ENCODE measurements at places on chromosomes 16 and 17.

DNA sequence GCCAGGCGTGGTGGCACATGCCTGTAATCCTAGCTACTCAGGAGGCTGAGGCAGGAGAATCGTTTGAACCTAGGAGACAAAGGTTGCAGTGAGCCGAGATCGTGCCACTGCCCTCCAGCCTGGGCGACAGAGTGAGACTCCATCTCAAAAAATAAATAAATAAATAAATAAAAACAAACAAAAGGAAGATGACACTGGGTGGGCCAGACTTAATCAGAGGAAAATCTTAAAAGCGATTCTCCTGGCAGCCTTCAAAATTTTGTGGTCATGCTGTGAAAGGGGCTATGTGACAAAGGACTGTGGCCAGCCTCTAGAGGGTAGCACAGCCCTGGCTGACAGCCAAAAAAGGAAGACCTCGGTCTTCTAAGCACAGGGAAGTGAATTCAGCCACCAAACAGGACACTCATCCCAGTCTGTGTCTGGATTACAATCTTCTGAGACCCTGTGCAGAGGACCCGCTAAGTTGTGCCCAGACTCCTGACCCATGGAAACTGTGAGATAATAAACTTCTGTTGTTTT lies 391.1 kb downstream of the CNTNAP4 start:
- DNase-seq: no peak

DNA sequence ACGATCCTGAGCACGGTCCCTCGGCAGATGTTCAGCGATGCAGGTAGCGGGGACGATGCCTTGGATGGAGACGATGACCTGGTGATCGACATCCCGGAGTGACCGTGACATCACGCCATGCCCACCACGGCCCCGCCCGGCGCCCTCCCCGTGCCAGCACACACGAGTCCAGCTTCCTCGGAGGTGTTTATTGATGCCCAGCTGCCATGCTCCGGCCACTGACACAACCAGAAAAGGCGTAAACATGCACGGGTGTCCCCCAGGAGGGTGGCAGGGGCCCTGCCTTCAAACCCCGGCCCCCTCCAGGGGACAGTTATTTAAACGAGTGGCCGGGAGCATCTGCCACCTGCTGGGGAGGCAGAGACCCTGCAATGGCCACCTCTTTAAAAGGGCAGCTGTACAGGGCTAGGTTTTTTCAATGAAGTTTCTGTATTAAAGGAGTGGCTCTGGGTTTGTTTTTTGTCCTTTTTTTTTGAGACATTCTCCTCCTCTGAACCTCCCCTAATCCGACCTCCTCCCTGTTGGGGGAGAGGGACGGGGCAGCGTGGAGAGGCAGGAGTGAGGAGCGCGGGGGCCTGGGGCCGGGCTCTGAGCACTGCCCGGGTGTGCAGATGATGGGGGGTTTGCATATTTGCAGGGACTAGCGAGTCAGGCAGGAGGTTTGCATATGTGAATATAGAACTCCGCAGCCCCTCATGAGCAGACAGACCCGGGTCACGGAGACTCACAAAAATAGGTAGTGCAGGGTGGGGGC lies 5.3 kb downstream of the DOC2A start:
- DNase-seq: no peak

DNA sequence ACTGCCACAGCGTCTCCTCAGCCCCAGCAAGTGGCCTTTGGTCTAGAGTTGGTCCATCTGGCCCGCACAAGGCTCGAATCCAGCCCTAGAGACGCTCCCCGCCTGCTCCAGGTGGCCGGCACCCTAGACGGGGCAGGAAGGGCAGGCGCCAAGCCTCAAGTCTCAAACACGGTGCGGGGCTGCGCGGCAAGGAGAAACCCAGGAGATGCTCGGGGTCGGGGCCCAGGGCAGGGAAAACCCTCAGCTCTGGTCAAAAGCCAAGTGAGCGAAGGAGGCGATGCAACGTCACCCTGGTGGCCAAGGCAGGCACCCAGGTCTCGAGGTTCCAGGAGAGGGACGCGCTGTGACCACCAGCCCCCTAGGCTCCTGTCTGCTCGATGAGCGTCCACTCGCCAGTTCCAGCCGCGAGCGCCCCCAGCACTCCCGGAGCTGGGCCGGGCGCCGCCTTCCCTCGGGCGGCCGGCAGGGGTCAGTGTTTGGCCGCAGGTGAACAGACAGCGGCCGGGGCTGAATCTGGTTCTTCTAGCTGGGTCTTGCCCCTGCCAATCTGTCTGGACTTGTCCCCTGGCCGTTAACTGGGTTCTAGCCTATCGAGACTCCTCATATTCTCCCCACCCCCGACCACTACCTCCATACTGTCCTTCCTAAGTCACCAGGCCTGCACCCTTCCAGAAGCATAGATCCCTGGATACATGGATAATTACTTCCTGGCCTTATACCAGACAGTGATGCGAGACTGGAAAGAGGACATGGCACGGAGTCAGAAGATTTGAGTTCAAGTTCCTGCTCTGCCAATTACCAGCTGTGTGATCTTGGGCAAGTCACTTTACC lies 44.0 kb downstream of the PRAC1 start:
- no peak for DNase-seq

DNA sequence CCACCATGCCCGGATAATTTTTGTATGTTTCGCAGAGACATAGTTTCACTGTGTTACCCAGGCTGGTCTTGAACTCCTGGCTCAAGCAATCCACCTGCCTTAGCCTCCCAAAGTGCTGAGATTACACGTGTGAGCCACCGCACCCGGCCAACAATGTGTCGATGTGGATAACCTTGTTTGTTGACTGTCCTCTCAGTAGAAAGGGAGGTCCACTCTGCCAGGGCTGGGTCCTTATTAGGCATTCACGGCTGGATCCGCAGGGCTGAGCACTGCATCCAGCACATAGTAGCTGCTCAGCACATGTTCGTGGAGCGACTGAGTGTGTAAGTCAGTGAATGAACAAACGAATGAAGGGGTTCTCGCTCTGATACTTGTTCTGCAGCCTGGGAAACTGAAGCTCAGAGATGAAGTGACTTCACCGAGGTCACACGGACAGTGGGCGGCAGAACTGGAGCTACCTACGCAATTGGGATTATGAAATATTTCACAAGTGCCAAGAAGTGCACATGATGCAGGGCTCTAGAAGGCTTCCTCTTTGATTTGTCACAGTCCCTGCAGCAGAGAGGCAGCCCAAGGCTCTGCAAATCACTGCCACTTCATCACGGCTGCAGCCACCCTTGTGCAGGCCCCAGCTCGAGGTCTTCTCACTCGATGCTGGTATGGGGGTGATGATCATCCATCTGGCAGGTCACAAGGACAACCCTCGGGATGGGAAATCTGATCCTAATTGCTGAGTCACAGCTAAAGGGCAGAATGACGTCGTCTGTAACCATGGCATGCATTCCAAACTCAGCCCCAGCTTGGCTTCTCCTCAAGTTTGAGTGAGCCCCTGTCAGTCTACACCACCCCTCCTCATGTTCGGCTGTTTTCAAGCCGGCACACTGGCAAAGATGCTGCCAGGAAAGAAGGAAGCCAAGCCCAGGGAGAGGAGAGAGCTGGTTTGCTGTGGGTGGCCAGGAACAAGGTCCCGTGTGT lies 28.0 kb upstream of the SNN start:
- DNase-seq: no peak

DNA sequence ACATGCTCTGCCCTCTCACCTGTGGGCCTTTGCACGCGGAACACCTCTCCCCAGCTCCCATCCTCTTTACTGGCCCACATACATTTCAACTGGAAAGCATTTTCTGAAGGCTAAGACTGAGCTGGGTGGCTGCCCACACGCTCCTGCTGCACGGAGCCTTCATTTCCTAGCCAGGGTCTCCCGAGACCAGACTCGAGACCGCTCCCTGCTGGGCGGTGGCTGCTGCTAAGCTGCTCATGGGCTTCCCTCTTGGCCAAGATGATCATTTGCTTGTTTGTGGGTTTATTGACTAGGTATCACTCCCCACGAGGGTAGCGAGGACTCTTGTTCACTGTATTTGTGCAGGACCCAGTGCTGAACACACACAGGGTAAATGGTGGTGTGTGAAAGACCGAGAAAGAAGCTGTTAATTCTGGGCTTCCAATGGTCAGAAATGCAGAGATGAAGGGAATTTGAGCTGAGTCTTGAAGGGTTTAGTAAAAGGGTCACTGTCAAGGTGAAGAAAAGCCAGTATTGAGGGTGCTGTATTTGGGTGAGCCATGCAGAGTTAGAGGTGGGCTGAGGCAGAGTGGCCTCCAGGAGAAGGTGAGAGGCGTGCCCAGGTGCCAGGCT lies 907 bp downstream of the TRAPPC2L start:
- no peak for DNase-seq

DNA sequence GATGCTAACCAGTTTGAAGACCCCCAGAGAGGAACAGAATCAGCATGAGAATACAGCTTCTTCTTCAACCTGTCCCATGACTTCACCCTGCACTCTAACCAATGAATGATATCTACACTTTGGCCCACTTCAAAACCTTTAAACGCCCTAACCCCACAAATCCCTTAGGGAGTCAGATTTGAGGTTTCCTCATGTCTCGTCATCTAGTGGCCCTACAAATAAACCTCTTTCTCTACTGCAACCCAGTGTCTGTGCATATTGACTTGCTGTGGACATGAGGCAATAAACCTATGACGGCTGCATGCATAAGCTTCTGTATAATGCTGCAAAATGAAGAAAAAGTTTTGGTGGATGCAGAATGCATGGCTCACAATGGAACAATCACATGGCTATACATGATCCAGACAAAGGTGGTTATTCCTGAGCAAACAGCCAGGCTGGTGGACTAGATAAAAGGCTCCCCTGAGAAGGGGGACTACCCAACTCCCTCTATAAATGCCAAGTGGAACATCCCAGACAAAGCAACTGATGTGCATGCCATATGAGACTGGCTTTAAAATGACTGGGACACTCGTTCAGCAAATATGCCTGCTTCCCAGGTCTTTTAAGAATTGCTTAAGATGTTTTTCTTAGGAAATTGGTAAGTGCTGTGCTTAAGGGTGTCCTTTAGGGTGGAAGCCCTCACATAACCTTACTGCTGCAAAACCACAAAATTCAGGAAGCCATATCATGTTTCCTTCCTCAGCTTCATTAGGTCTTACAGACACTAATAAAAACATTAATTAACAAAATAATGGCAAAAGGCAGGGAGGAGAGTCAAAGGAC lies 12.2 kb downstream of the N4BP1 start:
- no peak for DNase-seq

- no peak for DNase-seq
Measured at GRCh38 chr17:81578038-81578441, 25.9 kb upstream of the FAAP100 start.

GRCh38 chr16:64206862-64207261 lies 915.0 kb downstream of the CDH11 start:
- no peak for DNase-seq

DNA sequence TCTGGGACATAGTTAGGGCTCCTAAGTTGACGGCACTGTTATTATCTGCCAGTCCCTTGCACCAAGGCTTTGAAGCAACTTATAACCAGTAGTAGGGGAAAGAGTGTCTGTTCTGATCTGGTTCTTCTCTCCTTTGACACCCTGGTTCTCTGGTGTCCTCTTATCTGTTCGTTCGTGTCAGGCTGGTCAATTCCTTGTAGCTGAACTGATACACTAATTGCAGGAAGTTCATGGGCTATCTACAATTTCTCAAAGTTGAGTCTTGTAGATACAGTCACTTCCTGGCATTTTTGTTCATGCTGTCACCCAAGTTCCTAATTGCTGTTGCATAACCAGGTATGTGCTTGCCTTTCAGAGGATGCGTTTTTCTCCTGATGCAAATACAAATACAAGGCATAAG lies 17.3 kb upstream of the MYO1D start:
- DNase-seq: no peak

GRCh38 chr17:41957031-41957868 lies 9.3 kb upstream of the CNP start:
- DNase-seq: no peak
